ENCODE measurements at places on chromosomes 12 and 14.

GRCh38 chr14:21647380-21647779 is 6.3 kb upstream of the OR4E2 start:
- no peak for DNase-seq

- DNase-seq, result no peak
Measured at GRCh38 chr12:62562846-62563245, 96.2 kb downstream of the MON2 start.

GRCh38 chr12:242496-242895 is 20.1 kb downstream of the SLC6A13 start:
- no peak for DNase-seq

DNA sequence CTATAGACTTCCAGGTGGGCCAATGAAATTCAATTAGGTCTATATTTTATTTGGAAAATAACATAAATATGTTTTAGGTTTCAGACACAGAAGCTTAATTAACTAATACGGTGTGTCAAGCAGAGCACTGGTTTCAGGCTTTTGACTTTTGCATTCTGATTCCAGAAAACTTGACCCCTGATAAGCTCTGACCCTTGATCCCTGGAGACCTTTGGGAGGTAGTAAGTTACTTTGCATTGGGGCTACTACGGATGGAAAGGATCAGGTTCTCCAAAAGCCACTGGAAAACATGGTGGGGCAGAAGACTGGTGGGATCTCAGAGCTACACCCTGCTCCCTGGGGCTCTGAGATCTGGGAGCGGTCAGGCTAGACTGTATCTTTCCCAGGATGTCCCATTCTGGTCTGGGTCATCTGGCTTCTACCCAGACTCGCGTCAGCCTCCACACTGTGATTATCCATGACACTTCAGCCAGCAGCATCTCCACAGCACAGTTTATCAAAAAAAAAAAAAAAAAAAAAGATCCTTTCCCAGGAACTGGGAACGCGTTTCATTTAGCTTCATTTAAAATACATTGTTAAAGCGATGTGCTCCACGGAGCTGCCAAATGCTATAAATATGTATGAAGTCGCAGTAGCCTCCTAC is 17.8 kb upstream of the EMP1 start:
- DNase-seq, result peak; percentile 37
